ENCODE measurements at places on chromosomes 1 and 21.

- no peak for DNase-seq
Observed at GRCh38 chr21:34330055-34330454, 33.8 kb upstream of the KCNE2 start.

DNA sequence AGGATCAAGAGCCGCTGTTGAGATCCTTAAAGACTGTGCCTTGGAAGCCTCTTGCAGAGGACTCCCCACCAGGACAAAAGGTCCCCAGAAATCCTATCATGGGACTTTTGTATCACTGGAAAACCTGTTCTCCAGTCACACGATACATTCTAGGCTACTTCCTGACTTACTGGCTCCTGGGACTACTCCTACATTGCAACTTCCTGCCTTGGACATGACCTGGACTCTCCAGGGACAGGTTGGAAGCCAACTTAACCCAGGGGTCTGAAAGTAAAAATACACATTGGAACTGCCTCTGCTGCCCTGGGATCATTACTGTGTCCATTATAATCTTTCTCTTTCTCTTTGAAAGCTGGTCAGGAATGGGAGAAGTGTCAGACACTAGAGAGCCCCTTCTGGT lies 9.9 kb downstream of the PIGV start:
- DNase-seq = no peak

DNA sequence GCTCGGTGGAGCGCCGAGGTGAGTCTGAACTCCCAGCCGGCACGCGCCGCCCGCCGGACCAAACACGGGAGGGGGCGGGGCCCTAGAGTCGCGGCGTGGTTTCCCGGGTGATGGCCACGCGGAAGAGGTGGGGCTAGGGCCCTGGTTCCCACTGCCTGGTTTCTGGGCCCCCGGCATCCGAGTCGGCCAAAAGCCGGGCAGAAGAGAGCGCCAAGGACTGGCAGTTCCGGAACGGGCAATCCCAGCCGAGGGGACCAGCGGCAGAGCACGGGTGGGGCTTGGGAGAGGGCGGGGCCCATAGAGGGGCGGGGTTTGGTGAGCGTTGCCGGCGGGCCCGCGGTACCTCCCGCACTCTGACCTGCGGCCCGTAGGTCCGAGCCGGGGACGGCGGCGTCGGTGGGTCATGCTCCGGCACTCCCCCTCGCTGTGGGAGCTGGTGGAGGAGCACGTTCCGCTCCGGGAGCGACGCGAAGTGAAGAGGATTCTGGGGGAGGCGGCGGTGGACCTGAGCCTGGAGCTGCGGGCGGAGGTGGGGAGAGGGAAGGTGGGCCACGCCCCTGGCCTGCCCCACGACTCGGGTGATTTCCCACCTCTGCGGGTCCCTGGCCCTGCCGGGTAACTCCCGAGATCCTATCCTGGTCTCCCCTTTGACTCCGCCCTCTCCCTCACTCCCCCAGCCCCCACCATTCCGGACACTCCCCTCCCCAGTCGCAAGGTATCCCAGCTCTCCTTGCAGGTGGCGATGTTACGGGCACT lies at the start of gene CCDC24:
Gene CCDC24 (plus strand): TSS at position 124 of the 756 bp plus-strand sequence. CDS start 280 bp downstream, at position 404.
- DNase-seq = peak; percentile 67

GRCh38 chr1:154404984-154405746 lies at the start of gene IL6R:
Gene IL6R (plus strand): TSS chr1:154405343. CDS start chr1:154405630, 287 bp downstream.
- DNase-seq = peak; percentile 93

DNA sequence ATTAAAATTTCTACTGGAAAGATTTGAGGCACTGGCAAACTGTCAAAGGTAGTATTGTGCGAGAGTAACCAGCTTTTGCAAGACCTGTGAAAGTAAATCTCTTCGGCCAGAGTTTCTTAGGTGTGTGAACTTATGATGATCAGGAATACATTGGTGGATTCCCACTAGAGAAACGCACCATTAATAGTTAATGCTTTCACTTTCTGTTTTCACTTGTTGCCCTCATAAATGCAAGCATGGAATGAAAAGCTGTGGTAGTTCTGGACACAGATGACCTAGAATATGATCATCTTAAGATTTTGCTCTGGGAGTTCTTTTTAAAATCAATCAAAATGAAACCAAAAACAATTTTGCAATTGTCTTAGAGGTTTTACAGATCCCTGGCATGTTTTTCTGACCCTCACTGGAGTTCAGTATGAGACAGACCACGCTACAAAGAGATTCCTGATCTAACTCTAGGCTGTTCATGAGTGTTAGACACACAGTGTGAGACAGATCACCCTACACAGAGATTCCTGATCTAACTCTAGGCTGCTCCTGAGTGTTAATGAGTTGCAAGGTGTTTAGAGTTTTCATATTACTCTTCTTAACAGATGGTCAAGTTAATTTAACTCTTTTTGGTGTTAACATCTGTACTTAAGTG lies 98.8 kb downstream of the SDCCAG8 start:
- DNase-seq = peak; percentile 17

All from GM04504 (cell line).